ENCODE measurements at places on chromosomes 6 and 20.

- DNase-seq: peak; percentile 50
These were observed 317.1 kb downstream of the ESR1 start for GRCh38 chr6:152124429-152125074.

DNA sequence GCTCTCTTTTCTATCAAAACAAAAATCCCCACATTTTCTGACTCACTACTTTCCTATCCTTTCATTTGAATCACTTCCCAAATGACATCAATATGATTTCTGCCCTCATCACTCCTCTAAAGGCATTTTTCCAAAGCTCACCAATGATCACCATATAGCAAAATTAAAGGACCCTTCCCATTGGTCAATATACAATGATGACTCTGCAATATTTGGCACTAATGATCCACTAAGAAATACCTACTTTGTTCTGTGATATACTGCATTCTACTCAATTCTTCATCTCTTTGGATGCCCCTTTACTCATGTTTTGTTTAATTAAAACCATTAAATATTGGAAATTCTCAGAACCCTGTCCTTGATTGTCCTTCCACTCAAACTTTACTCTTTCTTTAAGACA, 200.3 kb upstream of the PTCHD4 start:
- DNase-seq: no peak

GRCh38 chr6:136113736-136114173, 136.4 kb downstream of the MTFR2 start:
- DNase-seq: no peak

DNA sequence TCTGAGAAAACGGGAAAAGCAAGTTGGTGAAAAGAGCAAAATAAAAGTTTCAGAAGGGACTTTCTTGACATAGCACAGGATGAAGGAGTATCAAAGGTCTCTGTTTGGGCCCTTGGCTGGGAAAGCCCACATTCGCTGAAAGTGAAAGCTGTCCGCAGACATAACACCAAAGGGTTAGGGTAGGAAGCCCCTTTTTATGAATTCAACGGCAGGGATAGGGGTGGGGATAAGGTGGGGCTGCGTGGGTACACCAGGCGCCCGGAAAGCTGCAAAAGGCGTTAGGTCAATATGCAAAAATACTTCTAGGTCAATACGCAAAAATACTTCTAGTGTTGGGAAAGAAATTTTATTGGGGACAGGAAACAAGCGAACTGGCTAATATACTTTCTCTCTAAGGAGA, 135.1 kb downstream of the OR2B2 start:
- DNase-seq: no peak

DNA sequence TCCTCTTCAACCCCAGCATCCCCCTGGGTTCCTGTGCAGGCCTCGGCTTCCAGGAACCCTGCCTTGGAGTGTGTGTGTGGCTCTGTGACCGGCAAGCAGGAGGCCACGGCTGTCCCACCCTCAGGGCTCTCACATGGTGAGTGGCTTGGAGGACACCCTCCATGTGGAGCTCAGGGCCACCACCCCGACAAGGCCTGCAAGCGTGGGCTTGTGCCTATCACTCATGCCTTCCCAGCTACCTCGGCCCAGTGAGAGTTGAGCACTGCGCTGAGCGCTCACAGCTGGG, 76.7 kb downstream of the DACT2 start:
- no peak for DNase-seq

DNA sequence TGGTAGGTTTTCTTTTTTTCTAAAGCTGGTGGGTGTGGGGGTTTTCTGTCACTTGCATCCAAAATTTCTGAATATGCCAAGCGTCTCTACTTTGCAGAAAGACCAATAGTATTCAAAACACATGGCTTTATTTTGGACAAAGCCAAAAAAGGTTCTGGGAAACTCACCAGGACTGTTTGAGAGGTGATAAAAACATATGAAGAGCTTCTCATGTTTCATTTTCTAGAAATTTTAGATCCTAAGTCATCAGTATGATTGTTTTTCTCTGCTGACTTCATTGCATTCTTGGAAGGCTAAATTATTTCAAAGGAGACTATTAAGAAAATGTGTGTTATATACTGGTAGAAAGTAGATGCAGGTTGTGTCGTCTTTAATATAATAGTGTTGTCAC, 51.3 kb downstream of the GCLC start:
- DNase-seq: no peak

DNA sequence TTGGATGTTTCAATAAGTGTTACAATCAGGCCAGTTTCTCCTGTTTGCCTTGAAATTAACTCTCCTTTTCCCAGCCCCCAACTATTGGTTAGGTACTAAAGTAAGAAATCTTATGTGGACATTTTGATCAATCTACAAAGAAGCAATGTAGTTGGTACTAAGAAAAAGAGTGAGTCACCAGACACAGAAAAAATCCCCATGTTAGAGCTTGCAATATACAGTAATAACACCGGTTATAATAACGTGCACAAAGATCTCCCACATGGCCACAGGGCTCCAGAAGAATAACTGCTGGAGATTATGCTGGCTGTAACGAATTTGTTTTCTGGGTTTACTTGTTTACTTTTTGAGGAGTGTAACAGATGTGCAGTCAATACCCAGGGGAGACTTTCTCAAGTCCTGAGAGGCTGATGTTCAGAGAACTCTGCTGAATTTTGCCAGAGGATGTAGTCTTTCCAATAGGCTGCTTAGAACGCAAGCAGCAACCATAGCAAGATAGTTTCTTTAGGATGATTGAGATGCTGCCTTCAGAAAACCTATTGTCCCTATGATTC, 166.2 kb upstream of the SPACA1 start:
- DNase-seq: no peak

- DNase-seq: no peak
These were observed 16.0 kb downstream of the MYH7B start for GRCh38 chr20:34971561-34972235.

DNA sequence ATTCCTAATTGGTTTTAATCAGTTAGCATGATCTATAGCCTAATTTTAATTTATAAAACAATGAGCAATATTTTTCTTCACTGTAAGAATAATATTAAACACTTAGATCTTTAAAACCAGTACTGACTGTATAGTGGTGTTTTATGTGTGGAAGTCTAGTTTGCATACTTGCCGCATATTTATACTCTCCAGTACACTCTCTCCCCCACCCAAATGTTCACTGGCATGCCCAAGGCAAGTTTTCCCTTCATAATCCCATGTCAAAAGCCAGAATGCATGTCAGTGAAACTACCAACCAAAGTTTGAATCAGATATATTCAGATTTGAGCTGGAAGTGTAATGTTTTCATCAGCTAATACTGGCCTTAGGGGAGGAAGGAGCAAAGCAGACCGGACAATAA, 506.1 kb downstream of the PHF3 start:
- DNase-seq: no peak

DNA sequence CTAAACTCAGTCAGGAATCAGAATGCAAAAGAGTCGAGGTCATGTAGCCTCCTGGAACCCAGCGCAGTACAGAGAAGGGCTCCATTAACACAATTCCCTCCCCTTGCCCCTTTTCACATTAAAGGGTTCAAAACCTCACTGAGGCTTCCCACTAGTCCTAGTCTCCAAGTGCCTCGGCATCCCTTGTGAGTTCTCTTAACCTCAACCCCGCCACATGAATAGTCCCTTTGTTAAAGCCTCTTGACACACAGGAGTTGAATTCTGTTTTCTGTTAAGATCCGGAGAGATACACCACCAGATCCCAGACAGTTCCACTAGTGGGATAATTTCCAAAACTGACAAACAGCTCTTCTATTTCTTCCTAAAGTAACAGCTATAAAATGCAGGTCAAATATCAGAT, 17.8 kb downstream of the PTPRT start:
- DNase-seq: no peak

DNA sequence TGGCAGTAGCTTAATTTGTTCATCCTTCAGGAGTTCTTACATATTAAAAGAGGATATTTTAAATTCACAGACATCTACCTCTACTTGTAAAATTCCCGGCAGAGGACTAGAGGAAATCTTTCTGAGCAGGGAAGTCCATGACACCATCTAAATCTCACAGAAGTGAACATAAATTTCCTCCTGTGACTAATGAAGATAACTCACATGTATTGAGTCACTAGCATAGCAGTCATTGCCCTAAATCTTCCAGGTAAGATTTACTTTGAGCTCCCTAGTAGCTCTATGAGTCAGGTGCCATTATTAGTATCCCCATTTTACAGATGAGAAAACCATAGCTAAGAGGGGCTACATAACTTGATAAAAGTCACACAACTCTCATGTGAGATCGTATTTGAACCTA, 1058.6 kb upstream of the FLRT3 start:
- DNase-seq: no peak

DNA sequence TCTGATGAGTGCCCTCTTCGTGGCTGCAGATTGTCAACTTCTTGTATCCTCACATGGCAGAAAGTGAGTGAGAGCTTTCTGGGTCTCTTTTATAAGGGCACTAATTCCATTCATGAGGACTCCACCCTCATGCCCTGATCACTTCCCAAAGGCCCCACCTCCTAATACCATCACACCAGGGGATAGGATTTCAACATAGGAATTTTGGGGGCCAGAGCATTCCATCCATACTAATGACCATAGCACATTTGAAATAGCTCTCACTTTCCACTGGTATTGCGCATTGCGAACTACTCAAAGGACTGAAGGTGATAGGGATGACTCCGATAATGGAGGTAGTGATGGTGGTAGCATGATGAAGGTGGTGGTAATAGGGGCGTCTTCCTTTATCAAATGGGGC, 324.3 kb downstream of the PRL start:
- no peak for DNase-seq

DNA sequence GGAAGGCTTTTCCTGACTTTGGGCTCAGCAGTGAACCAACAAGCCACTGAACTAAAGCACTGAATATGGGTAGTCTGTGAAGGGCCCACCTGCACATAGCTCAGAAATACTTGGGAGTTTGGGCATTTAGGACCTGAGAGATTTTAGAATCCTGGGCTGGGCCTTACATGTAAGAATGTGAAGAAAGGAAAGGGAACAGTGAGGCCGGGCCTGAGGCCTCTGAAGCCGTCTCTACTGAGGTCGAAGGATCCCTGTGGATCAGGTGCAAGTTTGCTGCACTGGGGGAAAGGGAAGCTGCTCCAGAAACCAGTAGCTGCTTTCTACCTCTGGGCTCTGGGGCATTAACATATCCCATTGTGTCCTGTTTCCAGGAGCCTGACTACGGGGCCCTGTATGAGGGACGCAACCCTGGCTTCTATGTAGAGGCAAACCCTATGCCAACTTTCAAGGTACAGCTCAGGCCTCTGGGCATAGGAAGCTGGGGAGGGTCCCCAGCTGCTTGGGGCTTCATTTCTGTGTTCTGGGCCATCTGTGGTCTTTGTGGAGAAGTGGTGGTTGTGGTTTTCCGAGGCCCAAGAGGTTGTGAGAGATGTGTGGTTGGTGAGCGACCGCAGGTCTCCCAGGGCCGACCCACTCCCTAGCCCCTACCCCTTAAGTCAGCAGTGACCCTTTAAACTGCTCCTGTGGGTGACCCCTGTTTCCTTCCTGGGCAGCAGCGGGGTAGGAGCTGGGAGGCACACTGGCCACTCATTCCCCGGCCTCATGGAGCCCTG, 30.3 kb downstream of the PLCG1 start:
- DNase-seq: no peak

GRCh38 chr6:81158956-81159355, 593.5 kb downstream of the TENT5A start:
- no peak for DNase-seq

GRCh38 chr20:881051-881782, 34.9 kb downstream of the ANGPT4 start:
- DNase-seq: no peak

DNA sequence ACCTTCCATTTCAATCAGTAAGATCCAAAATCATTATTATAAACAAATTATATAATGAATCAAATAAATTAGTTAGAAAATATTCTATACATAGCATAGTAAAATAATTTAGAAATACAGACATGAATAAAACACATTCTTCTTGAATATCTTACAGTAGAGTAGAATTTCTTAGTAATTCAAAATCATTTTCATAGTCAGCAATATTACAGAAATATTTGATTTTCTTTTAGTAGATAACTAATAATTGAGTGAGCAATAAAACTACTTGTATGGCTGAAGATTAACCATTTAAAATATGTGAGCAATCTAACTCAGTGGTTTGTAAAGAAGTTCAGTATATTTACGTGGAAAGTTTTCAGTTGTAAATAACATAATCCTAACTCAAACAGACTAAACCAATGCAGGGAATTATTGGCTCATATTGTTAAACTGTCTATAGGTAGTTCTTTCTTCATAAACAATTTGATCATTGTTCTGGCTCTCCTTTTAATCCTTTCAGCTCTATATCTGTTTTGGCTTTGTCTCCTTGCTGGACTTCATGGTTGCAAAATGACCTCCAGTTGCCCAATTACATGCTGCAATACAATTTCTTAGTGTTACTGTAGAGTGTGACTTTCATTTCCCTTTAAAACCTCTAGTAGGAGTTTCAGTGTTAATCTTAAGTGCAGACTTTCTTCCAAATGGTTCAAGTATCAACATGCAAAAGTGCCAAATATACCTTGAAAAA, 307.5 kb downstream of the EYS start:
- DNase-seq: no peak
